Left ventricle myocardium inferior (tissue), 1 donor: ENCODE measurements at places on chromosomes 1 and 21.

DNA sequence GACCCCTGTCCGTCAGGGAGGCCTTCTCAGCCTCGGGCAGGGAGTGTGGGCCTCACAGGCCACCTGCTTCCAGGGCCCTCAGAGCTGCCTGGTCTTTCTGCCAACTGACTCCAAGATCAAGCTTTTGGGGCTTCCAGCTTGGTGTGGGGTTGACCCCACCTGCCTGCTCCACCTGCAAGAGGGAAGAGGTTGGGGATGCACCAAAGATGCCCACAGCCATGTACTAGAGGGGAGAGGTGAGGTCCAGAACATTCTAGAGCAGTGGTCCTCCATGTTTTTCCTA, 266.7 kb upstream of the VAMP3 start:
- DNase-seq = no peak

DNA sequence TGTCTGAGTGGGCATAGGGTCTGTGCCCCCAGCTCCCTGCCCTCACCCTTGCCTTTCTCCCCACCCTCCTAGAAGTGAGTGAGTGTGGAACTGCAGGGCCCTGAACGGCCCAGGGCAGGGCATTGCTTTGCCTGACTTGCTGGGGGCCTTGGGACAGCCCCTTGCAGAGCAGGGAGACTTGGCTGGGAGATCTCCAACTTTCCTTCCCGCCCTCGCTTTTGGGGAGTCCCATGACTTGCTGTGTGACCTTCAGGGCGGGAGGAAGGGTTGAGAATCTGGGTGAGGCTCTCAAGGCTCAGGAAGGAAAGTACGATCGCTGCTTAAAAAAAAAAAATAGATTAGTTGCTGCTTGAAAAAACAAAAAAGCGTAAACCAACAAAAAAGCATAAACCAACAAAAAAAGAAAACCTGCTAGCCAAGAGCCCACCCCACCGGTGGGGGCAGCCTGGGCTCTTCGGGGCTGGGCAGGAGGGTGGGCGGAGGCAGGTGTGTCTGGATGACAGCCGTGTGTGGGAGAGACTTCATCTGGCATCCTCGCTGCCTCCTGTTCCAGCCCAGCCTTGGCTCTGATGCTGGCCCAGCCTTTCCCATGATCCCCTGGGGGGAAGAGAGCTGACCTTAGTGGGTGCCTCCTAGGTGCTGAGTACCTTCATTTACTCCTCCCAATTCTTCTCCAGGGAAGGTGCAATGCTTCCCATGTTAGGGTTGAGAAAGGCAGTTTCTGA, 6.5 kb downstream of the NBL1 start:
- no peak for DNase-seq

DNA sequence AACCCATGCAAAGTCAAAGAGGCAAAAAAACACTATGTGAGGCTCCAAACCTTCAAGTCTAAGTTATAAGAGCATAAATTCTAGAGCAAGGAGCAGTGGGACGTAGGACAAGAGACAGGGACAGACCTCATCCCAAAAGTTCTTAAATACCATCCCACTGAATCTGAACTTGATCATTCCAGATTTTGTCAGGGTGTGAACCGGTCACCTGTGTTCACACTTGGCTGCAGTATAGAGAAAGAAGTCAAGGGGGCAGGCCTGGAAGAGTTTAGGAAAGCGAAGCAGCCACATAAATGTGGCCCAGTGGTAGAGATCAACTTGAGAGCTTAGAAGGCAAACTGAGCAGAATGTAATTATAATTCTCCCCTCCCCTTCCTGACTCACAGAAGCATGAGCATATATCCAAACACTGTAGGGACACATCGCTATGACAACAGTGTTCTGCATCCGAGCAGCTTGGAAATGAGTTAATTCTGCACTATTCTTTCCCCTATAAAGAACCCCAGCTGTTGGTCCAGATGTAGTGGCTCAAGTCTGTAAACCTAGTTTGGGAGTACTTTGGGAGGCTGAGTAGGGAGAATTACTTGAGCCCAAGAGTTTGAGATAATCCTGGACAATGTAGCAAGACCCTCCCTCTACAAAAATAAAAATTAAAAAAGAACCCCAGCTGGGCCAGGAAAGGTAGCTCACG, 2.7 kb downstream of the AKR7A2 start:
- DNase-seq = no peak

GRCh38 chr1:10510520-10511493, 36.1 kb downstream of the PEX14 start:
- no peak for DNase-seq

DNA sequence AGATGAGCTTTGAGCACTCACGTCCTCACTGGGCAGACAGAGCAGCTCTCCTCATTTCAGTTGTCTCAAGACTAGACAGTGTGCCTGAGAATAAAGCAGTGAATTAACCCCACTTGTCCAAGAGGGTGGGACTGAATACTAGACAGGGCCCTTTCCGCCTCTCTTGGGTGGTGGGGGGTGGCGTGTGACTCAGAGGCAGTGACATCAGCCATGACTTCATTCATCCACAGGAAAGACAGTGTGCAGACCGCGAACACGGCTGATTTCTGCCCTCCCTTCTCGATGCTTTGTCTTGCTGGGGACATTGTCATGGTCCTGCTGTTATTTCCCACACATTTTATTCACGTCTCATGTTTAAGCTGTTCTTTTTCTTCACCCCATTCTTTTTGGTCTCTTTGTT, 64.9 kb downstream of the FGGY start:
- peak; percentile 29 for DNase-seq

DNA sequence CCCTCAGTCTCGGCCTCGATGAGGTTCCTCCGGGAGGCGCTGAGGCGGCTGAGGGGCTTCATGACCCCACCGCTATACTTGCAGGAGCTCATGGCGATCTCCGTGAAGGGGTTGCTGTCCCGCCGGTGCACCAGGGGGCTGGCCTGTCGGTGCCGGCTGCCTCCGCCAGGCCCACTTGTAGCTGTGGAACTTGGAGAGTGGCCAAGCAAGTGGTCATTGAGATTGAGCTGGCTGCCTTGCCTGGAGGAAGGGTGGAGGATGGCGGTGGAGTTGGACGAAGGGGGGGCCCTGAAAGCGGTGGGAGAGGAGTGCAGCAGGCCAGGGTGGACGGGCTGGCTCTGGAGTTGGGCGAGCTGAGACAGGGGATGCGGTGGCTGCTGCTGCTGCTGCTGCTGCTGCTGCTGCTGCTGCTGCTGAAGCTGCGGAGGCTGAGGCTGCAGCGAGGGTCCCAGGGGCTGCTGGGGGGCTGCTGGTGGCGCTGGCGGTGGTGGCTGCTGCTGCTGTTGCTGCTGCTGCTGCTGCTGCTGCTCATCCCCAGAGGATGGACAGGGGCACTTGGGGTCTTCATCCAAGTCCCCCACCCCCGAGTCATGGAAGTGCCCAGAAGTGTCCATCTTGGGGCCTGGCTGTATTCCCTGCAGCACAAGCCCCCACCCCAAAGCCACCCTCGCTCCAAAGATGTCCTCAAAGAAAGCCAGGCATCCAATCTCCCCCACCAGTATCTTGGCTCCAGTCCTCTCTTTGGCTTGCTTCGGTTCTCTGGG, 548 bp downstream of the KCNN3 start:
- peak; percentile 68 for DNase-seq

- no peak for DNase-seq
Observed at GRCh38 chr1:40386796-40387195, 13.3 kb downstream of the SMAP2 start.

- no peak for DNase-seq
Observed at GRCh38 chr1:207344221-207344620, 22.7 kb downstream of the CD55 start.

DNA sequence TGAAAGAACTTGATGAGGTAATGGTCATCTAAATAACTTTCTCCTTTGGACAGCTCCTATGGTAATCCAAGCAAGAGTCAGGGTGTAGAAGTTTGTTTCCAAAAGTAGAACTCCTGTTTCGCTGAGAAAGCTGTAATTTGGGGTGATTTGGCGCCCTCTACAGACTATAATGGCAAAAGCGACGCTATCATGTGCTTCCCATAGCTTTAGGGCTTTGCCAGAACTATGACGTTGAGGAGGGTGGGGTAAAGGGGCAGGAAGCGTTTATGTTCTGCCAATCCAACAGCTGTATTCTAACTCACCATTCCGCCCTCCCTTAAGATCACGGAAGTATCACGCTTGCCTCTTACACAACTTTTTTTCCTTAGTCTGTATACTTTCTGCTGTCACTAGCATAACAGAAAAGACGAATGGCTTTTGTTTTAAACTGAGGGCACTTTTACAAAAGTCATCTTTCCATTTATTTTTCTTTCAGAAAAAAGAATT, at the start of gene FMO4:
Gene FMO4 (plus strand): TSS at position 349 of the 486 bp plus-strand sequence. CDS start 5,643 bp downstream, outside the sequence.
- peak; percentile 73 for DNase-seq

DNA sequence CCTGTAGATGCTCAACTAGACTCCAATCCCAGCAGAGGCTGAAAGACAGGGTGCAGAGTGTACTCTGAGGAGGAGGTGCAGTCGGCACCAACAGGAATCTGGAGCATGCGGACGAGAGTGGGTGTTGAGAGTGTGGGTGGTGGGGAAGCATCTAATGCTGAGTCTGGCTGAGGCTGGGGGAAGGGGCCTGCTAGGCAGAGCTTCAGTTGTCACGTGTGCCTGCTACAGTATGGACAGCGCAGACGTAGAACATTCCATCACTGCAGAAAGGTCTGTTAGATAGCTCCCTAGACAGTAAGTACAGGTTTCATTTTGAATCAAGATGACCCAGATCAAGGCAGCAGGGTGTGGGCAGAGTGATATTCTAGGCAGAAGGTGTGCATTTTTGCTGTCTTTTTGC, 23.1 kb downstream of the SNAP47 start:
- no peak for DNase-seq

GRCh38 chr1:227032396-227032795, 92.3 kb downstream of the COQ8A start:
- DNase-seq = no peak

DNA sequence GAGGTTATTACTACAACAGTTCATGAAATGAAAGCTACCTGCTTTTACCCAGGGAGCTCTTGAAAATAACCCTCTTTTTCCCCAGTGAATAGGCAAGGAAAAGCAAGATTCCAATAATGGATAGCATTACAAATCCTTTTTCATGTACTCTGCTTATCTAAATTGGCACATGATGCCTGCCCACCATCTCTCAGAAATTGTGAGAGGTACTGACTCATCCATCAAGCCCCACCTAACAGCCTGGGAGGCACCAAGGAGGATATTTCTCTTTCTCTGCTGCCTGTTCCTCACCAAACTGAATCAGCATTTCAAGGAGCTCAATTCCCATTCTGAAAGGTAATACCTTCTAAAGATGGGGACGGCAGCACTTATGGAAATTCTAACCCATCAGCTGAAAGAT, 34.4 kb downstream of the PALMD start:
- DNase-seq = no peak

- peak; percentile 46 for DNase-seq
Observed at GRCh38 chr1:145962157-145963102, 1.9 kb downstream of the ANKRD34A start.

- no peak for DNase-seq
Observed at GRCh38 chr1:233695901-233696300, 82.0 kb downstream of the KCNK1 start.

DNA sequence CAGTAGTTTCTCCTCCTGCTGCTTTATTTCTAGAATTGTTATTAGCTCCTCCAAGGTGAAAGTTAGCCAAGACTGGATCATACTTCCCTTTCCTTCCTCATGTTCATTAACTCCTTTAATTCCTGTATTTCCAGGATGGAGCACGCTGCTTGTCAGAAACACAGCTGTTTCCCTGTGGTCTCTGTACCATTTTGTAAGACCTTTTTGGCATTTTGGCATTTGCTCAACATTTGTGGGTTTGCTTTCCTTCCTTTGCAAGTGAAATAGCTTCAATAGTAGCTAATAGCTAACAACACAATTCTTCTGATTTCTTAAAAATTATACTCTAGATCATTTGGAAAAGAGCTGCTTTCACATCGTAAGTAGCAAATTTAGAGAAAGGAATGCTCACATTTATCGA, 44.3 kb upstream of the HPDL start:
- no peak for DNase-seq

- peak; percentile 18 for DNase-seq
Observed at GRCh38 chr1:30700528-30701257, 22.7 kb downstream of the MATN1 start.

- no peak for DNase-seq
Observed at GRCh38 chr1:1282998-1283397, 2.8 kb downstream of the SCNN1D start.

GRCh38 chr1:55896210-55896609, 681.0 kb upstream of the USP24 start:
- no peak for DNase-seq

DNA sequence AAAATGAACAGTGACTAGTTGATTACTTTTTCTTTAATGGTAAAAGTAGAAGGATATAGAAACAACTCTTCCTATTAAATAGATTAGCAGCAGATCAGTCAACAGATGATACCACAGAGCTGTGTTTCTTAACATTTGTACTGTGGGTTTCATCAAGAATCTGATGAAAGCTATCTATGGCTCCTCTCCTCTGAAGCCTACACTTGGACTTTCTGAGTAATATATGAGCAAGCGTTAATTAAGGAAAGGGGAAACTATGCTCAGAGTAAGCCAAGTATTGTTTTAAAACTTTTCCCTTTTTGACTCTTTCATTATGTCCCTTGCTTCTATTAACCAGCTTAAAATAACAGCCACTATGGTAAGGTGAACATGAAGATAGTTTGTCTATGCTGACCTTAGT, 10.8 kb downstream of the ARID4B start:
- no peak for DNase-seq

DNA sequence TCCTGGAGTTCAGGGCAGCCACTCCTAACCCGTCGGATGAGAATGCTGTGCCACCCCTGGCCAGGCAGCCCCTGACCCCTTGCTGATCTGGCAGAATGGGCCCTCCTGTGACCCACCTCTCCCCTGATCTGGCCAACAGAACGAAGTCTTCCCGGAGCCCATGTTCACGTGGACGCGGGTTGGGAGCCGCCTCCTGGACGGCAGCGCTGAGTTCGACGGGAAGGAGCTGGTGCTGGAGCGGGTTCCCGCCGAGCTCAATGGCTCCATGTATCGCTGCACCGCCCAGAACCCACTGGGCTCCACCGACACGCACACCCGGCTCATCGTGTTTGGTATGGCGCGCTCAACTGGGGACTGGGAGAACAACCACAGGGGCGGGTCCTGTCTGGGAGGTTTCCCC, 104.1 kb upstream of the KLHDC7A start:
- no peak for DNase-seq

- DNase-seq = no peak
Observed at GRCh38 chr1:64199154-64199553, 4.3 kb upstream of the UBE2U start.

- no peak for DNase-seq
Observed at GRCh38 chr1:10106756-10107475, 74.2 kb downstream of the UBE4B start.

GRCh38 chr1:165898837-165899236, 71.4 kb downstream of the UCK2 start:
- DNase-seq = no peak

DNA sequence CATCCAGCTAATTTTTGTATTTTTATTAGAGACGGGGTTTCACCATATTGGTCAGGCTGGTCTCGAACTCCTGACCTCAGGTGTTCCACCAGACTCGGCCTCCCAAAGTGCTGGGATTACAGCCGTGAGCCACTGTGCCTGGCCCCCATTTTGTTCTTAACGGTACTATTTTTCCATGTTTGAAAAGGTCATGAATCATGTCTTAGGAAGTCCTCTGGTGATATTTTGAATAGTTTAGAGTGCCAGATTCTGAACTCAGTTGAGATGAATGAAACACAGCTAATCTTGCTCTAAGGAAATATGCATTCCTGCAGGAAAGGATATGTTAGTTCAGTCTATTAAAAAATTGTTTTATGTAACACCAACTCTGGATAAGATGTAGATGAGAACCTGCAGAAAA, 62.6 kb upstream of the ATP2B4 start:
- DNase-seq = no peak

GRCh38 chr21:39686646-39687468, 58.1 kb upstream of the IGSF5 start:
- no peak for DNase-seq

- DNase-seq = peak; percentile 92
Observed at GRCh38 chr1:157045250-157046218, at the start of gene ARHGEF11. Gene ARHGEF11, minus strand, starts transcription at chr1:157045742. Its CDS starts 1,412 bp downstream, at chr1:157044330.
